ENCODE measurements at places on chromosomes 3 and 15.

DNA sequence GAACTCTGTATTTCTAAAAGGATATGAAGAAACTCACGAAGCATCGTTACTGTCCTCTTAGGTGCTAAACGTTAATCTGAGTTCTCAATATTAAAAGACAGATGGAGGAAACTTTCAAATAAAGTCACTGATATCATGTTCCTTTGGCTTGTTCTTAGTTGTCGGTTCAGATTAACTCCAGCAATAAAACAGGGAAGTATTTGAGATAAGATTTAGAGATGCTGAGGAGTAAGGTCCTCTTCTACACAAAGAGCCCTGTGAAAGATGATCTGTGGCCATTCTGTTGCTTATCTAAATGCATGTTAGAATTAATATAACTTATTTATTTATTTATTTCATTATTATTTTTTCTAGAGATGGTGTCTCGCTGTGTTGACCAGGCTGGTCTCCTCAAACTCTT, 19.2 kb downstream of the AKAP13 start:
- no peak for DNase-seq

DNA sequence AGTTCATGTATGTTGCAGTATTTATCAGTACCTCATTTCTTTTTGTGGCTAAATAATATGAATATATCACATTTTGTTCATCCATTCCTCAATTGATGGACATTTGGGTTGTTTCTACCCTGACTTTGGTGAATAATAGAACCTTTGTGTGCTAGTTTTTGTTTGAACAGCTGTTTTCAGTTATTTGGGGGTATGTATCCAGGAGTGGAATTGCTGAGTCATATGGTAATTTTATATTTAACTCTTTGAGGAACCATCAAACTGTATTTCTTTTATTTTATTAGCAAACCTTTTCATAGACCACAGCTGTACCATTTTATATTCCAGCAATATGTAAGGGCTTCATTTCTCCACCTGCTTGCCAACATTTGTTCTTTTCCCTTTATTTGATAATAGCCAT, 38.4 kb upstream of the RBM5 start:
- DNase-seq: no peak

DNA sequence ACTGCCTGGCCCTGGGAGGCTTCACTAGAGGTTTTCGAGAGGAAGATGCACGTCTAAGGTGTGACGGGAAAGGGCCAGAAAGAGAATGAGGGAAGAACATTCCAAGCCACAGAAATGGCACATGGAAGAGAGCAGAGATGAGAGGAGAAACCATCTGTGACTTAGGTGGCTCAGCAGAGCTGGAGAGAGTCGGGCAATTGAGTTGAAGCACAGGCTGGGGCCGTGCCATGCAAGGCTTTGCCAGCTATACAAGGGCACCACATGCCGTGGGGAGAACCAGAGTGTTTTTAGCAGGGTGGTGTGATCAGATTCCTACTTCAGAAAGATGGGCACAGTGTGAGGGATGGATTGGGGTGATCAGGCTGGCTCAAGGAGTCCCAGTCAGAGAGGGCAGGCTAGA, 126.1 kb downstream of the VGLL4 start:
- no peak for DNase-seq

DNA sequence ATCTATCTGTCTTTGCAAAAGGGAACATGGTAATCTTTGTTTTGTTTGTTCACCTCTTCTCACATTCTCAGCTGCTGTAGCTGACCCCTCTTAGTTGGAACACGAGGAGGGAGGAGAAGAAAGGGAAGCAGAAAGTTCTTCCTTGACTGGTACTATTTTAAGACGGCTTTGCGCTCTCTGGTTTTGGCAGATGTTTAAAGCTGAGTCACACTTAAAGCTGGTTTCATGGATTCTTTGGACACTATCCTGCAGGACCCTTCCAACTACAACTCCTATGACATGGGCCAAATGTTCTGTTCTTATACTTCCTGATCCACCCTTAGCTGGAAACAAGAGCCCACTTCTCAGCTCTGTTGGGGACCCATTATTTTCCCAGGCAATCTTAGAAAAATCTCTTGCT, 40.6 kb upstream of the FXR1 start:
- DNase-seq: no peak

DNA sequence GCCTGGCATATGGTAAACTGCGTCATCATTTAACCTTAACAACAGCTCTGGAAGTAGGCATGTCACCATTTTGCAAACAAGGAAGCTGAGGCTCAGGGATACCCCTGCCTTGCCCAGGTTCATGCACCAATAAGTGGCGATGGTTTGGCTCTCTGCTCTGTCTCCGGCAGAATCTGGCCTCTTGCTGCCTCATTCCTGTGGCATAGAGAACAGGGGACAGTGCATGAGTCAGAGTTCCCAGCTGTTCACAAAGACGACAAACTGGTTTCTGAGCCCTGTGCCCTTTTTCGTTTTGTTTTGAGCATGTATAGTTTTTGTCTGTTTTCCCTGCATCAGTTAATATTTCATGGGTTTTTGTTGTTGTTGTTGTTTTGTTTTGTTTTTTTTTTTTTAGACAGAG, 236.8 kb downstream of the OPA1 start:
- no peak for DNase-seq

DNA sequence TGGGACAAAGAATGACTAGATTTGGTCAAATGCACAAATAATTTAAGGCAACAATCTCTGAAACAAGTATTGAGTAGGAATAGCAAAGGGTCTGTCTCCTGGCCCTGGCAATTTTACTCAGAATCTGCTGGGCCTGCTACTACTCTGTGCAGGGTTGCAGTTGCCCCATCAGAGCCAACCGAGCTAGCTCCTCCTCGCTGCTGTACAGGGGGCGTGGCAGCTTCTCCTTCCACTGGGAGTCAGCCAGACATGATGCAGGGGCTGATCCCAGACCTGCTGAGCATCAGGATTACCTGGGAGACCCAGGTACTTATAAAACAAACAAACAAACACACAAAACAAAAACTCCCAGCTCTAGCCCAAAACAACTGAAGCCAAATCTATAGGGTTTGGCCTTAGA, 30.5 kb upstream of the PXYLP1 start:
- no peak for DNase-seq

GRCh38 chr3:114565216-114565615, 271.4 kb downstream of the TIGIT start:
- no peak for DNase-seq

- DNase-seq: no peak
Observed at GRCh38 chr15:92813485-92813884, 86.6 kb upstream of the CHD2 start.

Measured in activated CD4-positive, alpha-beta T cell treated with anti-CD3 and anti-CD28 coated beads, Interleukin-2, amount 50 U/mL, for 1 hour (primary cell).